ENCODE measurements at places on chromosomes 12 and 14.

- no peak for DNase-seq
Measured at GRCh38 chr14:68016255-68016914, 196.8 kb downstream of the RAD51B start.

- DNase-seq = no peak
Measured at GRCh38 chr14:67357969-67358354, 1.6 kb downstream of the ATP6V1D start.

DNA sequence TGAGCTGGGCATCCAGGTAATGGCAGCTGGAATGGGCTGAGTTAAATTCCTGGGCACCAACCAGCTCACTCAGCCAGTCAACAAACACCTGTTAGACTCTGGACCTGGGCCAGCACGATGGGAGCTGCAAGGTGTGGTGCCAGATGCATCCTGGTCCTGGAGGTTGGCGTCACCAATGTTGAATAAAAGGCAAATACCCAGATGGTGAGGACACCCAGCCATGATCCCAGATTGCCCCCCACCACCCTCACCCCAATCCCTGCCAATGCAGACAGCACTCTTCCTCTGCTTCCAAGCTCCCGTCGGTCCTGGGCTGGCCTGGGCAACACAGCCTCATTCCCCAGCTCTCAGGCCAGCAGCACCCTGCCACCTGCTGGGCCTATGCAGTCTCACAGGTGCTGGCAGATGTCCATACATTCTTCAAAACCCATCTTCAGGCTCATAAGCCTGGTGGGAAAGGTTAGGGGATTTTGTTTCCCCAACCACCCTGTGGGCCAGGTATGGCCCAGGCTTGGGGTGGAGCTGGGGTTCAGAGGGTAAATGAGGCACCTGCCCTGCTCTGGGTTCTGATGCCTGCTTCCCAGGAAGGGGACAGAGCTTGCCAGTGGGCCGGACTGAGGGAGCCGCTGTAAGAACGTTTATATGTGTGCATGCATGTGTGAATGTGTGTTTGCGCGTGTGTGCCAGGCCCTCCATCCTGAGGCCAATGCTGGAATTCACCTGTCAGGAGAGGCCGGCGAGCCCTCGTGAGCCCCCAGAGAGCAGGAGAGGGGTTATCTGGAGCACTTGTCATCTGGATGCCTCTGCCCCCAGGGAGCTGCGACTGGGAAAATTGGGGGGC lies 58.0 kb downstream of the LGMN start:
- no peak for DNase-seq

- DNase-seq = peak; percentile 98
Measured at GRCh38 chr12:109573029-109573913, at the start of the genes MMAB and MVK. TSS of gene MMAB (minus strand) at chr12:109573504. CDS start at chr12:109573480, 24 bp downstream. TSS of gene MVK (plus strand) at chr12:109573794. CDS start at chr12:109574823, 1,029 bp downstream.

GRCh38 chr14:21256539-21257393 lies 12.5 kb downstream of the HNRNPC start:
- DNase-seq = no peak

- DNase-seq = peak; percentile 35
Measured at GRCh38 chr12:3727877-3728632, 24.9 kb downstream of the CRACR2A start.

- no peak for DNase-seq
Measured at GRCh38 chr14:21096438-21096837, 2.0 kb downstream of the ZNF219 start.

DNA sequence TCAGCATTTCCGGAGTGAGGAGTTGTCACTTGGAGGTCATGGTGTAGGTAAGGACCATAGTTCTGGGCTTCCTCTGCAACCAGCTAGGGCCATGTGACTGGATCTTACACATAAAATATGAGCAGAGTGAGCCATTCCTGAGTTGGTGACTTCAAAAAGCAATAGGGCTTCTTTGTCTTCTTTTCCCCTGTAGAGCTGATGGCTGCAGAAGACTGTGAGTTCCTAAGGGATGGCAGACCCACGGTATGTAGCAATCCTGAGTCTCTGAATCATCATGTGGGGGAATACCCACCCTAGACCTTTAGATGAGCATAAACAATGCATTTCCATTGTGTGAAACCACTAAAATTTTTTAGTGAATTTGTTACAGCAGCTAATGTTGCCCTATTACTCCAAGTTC lies 151.1 kb upstream of the TBX3 start:
- no peak for DNase-seq

DNA sequence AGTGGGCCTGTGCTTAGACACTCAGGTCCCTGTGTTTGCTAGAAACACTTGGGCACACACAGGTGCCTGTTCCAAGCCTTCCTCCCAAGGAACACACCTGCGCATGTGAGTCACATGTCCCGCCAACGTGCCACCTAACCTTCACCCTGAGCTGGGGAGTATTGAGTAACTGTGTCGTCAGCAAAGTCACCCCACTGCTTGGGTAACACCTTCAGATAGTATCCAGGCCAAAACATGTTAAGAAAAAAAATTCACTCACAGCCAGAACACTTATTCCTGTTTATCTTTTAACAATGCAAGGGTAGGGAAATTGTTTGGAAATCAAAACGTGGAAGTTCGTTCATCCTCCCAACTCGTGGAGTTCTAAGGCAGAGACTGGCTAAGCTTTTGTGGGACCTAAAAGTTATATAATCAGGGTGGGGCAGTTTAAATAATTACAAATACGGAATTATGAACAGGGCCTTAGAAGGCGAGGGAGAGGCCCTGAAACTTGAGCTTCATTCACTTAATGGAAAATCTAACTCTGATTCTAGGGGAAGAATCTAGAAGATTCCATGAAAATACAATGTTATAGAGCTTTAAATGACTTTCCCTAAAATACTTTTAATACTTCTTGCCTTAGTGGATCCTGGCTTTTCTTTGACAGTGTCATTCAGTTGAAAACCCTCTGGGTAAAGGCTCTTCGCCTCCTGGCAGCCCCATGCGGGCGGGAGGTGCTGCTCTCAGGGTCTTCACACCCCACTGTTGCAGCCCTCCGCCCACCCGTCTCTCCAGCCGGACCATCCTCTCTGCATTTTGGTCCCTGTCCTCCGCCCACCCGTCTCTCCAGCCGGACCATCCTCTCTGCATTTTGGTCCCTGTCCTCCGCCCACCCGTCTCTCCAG lies 30.3 kb upstream of the ADIPOR2 start:
- DNase-seq = no peak

DNA sequence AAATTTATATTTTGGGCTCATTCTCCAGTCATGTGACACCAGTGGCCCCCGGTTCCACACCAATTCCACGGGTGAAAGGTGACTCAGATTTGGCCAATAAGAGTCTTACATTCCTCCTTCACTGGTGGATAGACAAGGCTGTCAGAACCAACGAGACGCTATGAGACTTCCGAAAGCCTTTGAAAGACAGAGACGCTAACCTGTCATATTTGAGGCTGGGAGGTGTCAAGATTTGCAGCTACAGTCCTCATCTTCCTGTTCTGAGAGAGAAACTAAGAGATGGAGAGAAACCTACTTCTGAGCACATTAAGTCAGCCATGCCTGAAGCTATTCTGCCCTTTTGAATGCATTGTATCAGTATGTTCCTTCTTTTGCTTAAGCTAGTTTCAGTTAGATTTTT lies 171.2 kb downstream of the FLRT2 start:
- no peak for DNase-seq

DNA sequence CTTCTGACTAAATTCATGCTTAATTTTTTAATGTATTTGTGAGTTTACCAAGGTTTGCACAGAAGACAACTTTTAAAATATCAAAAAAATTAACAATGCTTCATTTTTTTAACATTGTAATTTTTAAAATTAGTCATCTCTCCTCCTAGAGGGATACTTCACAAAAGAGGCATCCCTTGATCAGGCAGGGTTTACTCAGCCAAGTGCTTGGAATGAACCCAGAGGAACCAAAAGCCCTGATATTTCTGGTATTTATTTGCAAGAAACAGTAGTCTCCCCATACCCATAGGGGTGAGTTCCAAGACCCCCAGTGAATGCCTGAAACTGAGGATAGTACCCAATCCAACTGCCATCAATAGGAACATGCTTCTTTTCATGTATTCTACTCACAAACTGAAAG lies 52.5 kb downstream of the GARIN6 start:
- DNase-seq = no peak

DNA sequence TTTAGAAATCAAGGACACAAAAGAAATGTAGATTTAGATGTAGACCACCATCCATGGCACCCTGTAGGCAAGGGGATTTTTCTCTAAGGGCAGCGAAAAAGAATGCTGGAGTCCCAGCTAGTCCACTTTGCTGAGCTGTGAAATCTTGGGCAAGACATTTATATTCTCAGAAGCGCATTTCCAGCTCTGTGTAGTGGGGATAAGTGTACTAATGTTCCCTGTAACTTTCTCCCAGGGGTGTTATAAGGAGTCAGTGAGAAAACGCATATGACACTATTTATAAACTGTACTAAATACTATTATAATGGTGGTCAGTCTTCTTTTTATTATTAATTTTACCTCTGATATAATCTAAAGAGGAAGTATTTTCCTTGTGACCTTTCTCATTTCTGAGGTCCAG lies 133.4 kb upstream of the FRMD6 start:
- no peak for DNase-seq

DNA sequence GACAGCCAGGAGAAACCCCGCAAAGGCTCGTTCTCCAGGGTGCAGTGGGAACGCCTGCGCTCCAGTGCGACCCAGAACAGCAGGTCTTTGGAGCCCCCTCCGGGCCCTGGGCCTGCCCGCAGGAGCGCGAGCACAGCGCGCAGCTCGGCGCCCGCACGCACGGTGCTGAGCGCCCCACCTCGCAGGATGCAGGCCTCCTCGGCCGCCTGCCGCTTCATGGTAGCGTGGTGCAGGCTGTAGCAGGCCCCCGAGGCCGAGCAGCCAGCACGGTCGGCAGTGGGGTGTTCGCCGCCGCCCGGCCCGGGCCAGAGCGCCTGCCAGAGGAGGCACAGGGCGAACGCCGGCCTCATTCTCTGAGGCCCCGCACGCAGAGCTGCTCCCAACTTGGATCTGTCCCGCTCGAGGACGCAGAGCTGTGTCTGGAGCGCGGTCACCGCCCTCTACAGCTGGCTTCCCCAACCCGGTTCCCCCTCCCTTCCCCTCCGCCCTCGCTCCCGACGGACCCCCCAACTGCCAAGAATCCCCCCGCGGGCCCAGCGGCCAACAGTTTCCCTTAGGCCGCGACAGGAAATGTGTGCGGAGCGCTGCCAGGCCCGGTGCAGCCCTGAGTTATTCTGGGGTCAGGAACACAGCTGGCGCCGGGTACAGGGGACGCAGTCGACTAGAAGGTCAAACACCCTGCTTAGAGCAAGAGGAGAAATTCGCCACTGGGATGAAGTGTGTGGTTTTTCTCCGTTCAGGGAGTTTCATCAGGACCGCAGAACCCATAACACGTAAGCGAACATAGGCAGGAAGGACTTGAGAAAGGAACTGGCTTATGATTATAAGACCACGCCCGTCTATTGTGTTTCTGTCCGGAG lies at the start of gene CLEC14A:
CLEC14A (minus strand) TSS at position 421 of the 860 bp plus-strand sequence; CDS start at position 350, 71 bp downstream.
- DNase-seq = no peak

DNA sequence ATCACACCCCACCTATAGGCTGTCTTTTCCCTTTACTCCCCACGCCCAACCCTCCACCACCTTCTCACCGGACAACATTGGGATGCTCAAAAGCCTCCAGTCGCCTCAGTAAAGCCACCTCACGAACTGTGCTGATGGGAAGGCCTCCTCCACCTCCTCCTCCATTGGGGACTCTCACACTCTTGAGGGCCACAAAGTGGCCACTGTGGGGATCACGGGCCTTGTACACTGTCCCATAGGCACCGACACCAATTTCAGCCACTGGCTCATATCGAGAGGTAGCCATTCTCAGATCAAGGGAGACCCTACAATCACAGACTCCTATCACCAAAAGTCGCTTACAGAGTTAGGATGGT lies 700 bp downstream of the CDK4 start:
- no peak for DNase-seq

GRCh38 chr14:68268197-68268596 lies 448.6 kb downstream of the RAD51B start:
- DNase-seq = no peak

- DNase-seq = no peak
Measured at GRCh38 chr12:117298191-117298590, 63.2 kb downstream of the NOS1 start.

DNA sequence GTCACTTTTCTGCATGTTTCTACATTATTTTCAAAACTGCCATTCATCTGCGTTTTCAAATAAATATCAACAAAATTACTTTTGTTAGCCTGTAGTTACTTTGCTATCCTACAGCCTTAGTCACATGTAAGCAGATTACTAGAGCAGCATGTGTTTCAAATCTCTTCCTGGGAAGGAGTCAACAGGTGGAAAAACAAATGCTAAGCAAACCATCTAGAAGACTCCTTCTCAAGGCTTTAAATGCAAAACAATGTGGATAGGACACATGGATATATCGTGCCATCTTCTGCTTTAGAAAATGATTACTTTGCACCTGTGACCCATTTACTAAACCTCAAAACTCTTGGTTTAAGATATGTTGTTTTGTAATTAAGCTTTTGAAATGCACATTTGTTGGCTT lies 108.9 kb downstream of the SSPN start:
- DNase-seq = no peak

DNA sequence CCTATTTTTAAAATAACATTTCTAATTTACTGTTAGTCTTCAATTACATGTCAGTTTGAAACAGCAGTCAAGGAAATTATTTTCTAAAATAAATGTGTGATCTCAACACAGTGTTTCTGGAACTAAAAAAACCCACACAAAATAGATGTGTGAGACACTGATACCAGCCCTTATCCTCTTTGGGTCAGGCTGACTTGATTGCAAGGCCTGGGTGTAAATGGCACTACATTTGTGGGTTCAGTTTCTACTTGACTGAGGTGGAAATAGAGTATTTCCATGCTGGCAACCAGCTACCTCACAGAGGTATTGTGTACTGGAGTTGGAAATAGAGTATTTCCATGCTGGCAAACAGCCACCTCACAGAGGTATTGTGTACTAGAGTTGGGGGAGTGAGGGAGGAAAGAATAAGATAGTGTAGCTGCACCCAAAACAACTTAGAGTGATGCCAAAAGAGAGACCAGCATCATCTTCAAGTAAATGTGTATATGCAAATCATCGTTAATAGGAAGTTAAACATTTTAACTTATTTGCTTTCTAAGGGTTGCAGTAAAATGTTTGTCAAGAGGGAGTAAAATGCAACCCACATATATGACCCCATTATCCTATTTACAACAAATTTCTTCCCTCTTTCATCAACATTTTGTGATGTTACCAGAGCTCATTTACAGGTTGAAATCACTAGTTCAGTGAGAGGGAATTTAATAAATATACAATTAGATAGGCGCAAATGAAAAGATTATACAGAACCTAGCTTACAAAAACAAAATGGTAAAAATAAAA lies 10.7 kb upstream of the LYZ start:
- no peak for DNase-seq

GRCh38 chr12:53004582-53004981 lies 1.7 kb upstream of the EIF4B start:
- DNase-seq = no peak

- no peak for DNase-seq
Measured at GRCh38 chr14:98594156-98594555, 677.8 kb downstream of the BCL11B start.

DNA sequence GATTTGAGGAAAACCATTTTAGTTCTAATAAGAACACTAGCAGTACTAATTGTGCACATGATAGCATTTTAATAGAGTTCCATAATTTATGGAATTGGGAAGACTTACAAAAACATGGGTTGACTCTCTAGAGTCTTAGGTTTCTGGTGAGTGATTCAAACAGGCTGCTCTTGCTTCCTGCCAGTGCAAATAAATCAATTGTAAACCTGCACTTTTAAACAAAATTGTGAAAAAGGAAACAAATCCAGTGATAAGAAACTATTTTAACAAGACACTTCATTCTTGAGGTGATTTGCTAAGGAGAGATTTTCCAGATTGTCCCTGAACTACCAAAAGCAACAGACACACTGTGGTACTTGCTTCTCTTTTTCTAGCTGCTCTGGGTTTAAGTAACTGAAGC lies 112.2 kb downstream of the CACNA1C start:
- no peak for DNase-seq

GRCh38 chr14:80636071-80636470 lies 305.5 kb downstream of the CEP128 start:
- no peak for DNase-seq
